ENCODE measurements at places on chromosomes 7 and 10.

- no peaks in the 10 kb centered on the region for H3K36me3 ChIP-seq
- DNase-seq: no peak
- no peak overlapping the region for H3K27ac ChIP-seq
- H3K27me3 ChIP-seq: peaks cover 17% of the 10 kb centered on the region
- H3K4me3 ChIP-seq: no peak overlapping the region
These were observed 42.8 kb upstream of the NUB1 start for GRCh38 chr7:151298765-151299164.

- no peaks in the 10 kb centered on the region for H3K27me3 ChIP-seq
- DNase-seq: no peak
- H3K36me3 ChIP-seq: no peaks in the 10 kb centered on the region
These were observed 33.0 kb upstream of the PLXNA4 start for GRCh38 chr7:132609222-132609621.

GRCh38 chr10:100730725-100731406 is 14.5 kb upstream of the PAX2 start:
- H3K27ac ChIP-seq: no peak overlapping the region
- H3K27me3 ChIP-seq: peaks cover 100% of the 10 kb centered on the region
- no peak overlapping the region for H3K4me3 ChIP-seq
- H3K4me1 ChIP-seq: peaks cover 17% of the 10 kb centered on the region
- H3K36me3 ChIP-seq: no peaks in the 10 kb centered on the region
- no peak for DNase-seq

GRCh38 chr10:78915190-78915518 is 153.6 kb upstream of the ZMIZ1 start:
- H3K4me1 ChIP-seq: no peaks in the 10 kb centered on the region
- no peak for DNase-seq
- H3K27ac ChIP-seq: no peak overlapping the region
- H3K4me3 ChIP-seq: no peak overlapping the region
- no peaks in the 10 kb centered on the region for H3K27me3 ChIP-seq

GRCh38 chr7:47326220-47326619 is 255.7 kb downstream of the TNS3 start:
- H3K4me1 ChIP-seq: peaks cover 49% of the 10 kb centered on the region
- DNase-seq: peak; percentile 23
- H3K36me3 ChIP-seq: peaks cover 74% of the 10 kb centered on the region
- no peaks in the 10 kb centered on the region for H3K27me3 ChIP-seq
- no peak overlapping the region for H3K4me3 ChIP-seq
- no peak overlapping the region for H3K27ac ChIP-seq

DNA sequence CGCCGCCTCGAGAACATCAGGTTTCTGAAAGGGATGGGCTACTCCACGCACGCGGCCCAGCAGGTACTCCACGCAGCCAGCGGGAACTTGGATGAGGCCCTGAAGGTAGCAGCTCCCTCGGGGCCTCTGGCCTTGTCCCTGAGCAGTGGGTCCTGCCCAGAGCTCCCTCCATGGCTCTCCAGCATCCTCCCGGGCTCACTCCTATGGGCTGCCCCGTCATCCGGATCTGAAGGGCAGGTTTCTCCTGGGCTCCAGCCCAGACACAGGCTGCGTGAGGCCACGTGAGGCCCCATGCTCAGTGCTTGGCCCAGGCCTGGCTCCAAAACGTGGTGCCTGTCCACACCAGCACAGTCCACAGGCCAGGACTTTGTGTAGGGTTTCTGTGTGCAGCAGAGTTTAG is 32.5 kb downstream of the NUB1 start:
- H3K4me1 ChIP-seq: no peaks in the 10 kb centered on the region
- DNase-seq: no peak
- H3K4me3 ChIP-seq: no peak overlapping the region
- H3K27ac ChIP-seq: no peak overlapping the region
- H3K27me3 ChIP-seq: no peaks in the 10 kb centered on the region

GRCh38 chr7:3200504-3200903 is 100.5 kb upstream of the SDK1 start:
- H3K4me3 ChIP-seq: no peak overlapping the region
- H3K36me3 ChIP-seq: no peaks in the 10 kb centered on the region
- DNase-seq: peak; percentile 57
- H3K4me1 ChIP-seq: peaks cover 2% of the 10 kb centered on the region

GRCh38 chr10:79056361-79056735 is 12.4 kb upstream of the ZMIZ1 start:
- no peak overlapping the region for H3K27ac ChIP-seq
- DNase-seq: no peak
- no peaks in the 10 kb centered on the region for H3K27me3 ChIP-seq
- no peak overlapping the region for H3K4me3 ChIP-seq

DNA sequence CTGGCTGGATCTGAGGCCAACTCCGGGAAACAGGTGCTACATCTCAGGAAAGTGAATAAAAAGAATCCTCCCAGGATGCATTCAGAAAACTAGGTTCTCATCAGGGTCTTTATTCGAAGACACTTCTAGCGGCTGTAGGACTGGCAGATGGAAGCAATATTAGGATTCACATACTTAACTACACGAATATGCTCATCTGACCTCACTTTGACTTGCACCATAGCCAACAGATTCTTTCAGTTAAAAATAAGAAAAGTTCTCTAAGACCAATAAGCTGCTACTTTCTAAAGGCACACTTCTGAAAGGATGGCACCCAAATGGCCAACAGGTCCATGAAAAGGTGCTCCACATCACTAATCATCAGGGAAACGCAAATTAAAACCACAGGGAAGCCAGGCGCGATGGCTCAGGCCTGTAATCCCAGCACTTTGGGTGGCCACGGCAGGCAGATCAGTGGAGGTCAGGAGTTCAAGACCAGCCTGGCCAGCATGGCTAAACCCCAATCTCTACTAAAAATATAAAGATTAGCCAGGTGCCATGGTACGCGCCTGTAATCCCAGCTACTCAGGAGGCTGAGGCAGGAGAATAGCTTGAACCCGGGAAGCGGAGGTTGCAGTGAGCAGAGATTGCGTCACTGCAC is 258.0 kb downstream of the ZMYND11 start:
- H3K27me3 ChIP-seq: no peaks in the 10 kb centered on the region
- H3K27ac ChIP-seq: no peak overlapping the region
- H3K4me3 ChIP-seq: no peak overlapping the region
- peaks cover 32% of the 10 kb centered on the region for H3K36me3 ChIP-seq

GRCh38 chr7:4957847-4958476 is 1.0 kb downstream of the MMD2 start:
- H3K4me1 ChIP-seq: no peaks in the 10 kb centered on the region
- no peak for DNase-seq
- no peak overlapping the region for H3K4me3 ChIP-seq
- no peaks in the 10 kb centered on the region for H3K36me3 ChIP-seq

GRCh38 chr10:67837541-67838314 is at the start of gene DNAJC12:
TSS of gene DNAJC12 (minus strand) at chr10:67838188. CDS start at chr10:67838011, 177 bp downstream.
- H3K36me3 ChIP-seq: no peaks in the 10 kb centered on the region
- no peak within 1 kb of the TSS for H3K4me3 ChIP-seq
- no peaks in the 10 kb centered on the region for H3K4me1 ChIP-seq
- DNase-seq: peak; percentile 3

DNA sequence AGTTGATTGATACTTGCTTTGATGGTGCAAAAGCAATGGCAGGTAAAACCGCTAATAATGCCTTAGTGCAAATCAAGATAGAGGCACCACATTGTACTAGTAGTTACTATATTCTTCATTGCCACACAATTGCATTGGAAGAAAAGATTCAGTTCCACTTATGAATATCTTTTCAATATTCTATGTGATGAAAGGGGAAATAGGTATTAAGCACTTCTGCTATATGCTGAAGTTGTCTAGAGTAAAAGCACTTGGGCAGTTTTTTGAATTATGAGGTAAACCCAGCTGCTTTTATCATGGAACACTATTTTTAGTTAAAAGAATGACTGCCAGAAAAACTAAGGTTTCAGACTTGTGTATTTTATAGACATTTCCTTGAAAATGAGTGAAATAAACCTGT is 15.5 kb downstream of the ENTPD7 start:
- no peaks in the 10 kb centered on the region for H3K27me3 ChIP-seq
- no peaks in the 10 kb centered on the region for H3K4me1 ChIP-seq
- no peak overlapping the region for H3K27ac ChIP-seq
- peaks cover 28% of the 10 kb centered on the region for H3K36me3 ChIP-seq
- DNase-seq: no peak
- H3K4me3 ChIP-seq: no peak overlapping the region

- H3K36me3 ChIP-seq: peaks cover 86% of the 10 kb centered on the region
- no peak for DNase-seq
These were observed 51.2 kb downstream of the ANLN start for GRCh38 chr7:36440880-36441279.

DNA sequence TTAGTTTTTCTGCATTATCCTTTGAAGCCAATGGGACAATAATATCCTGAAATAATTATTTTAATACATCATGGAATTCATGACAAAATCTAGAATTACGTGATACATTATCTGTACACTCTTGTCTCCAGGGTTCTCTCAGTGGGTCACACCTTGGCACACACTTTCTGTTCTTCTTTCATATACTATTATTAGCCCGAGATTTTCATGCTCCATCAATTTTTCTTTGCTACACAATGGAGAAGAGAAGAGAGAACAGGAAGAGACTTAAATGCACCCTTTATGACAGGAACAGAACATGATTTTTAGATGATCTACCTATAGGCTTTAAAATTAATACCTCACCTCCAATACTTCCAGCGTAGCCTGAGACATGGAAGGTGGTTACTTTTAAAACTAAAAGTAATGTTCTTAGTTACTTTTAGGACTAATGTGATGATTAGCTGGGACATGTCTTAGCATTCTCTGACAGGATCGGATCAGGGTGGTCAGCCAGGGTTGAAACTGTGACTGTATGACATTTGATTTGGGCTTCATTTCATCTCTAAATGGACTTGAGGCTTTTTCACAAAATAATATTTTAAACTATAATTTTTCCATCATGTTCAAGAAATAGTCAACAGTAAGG is 148.2 kb upstream of the WNT16 start:
- no peak for DNase-seq
- H3K4me1 ChIP-seq: peaks cover 6% of the 10 kb centered on the region
- no peak overlapping the region for H3K4me3 ChIP-seq
- no peak overlapping the region for H3K27ac ChIP-seq

- no peaks in the 10 kb centered on the region for H3K36me3 ChIP-seq
- peak overlapping the region; percentile 87 for H3K27ac ChIP-seq
- peaks cover 33% of the 10 kb centered on the region for H3K4me1 ChIP-seq
- no peak overlapping the region for H3K4me3 ChIP-seq
- H3K27me3 ChIP-seq: no peaks in the 10 kb centered on the region
These were observed 26.5 kb downstream of the MRC1 start for GRCh38 chr10:17835688-17836087.

DNA sequence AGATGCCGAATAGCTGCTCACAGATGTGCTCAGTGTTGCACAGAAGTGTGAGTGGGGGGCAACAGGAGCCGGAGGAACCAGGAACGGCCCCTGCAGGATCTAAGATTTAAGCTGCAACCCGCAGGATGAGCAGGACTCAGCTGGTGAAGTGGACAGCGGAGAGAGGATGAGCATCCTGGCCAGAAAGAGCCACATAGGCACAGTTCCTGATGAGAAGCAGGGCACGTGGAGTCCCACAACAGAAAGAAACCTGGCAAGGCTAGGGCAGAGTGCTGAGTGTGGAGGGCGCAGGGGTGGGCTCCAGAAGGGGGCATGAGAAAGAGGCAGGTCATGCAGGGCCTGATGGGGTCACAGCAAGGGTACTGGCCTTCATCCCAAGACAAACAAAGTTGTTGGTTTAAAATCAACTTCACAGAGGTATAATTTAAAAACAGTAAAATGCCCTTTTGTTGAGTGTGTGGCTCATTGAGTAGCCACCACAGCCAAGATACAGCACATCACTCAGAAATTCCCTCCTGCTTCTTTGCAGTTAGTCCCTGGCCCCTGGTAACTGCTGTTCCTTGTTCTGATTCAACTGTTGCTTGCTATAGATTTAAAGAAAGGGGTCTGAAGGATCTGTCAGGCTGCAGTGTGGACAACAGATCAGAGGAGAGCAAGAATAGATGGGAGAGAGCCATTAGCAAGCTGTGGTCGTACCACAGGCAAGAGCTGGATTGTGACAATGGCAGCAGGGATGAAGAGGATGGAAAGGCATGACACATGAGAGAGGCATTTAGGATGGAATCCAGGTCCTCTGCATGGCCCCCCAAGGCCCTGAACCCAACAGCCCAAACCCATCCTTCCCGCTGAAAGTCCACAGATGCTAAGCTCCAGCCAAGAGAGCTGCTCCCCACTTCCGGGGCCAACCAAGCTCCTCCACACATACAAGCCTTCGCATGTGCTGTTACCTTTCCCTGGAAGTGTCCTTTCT is 53.1 kb upstream of the OSBPL3 start:
- no peak for DNase-seq
- no peak overlapping the region for H3K4me3 ChIP-seq
- H3K4me1 ChIP-seq: peaks cover 21% of the 10 kb centered on the region
- no peak overlapping the region for H3K27ac ChIP-seq
- no peaks in the 10 kb centered on the region for H3K27me3 ChIP-seq

DNA sequence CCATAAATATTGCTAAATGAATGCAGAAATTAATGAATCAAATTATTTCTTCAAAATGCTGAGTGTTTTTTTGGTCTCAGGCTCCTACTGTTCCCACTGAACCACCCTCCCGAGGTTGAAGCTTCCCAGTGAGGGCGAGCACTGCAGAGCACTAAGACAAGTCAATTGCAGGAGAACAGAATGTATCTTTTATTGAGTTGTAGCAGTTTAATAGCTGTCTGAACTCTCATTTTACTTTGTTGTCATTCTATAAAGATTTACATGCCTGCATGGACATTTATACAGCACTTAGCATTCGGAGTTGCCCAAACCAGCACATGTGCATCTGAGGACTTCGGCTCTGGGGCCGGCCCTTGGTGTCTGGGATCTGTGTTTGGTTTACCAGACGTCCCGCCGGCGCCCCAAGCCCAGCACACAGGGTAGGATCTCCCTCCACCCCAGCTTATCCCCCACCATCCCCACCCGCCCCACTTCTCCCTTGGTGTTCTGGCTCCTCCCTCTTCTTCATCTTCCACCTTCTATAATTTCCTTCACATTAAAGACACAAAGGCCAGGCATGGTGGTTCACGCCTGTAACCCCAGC is 211.0 kb upstream of the SH2B2 start:
- H3K4me1 ChIP-seq: peaks cover 14% of the 10 kb centered on the region
- no peaks in the 10 kb centered on the region for H3K27me3 ChIP-seq
- H3K27ac ChIP-seq: no peak overlapping the region
- H3K36me3 ChIP-seq: peaks cover 17% of the 10 kb centered on the region
- H3K4me3 ChIP-seq: no peak overlapping the region
- no peak for DNase-seq

DNA sequence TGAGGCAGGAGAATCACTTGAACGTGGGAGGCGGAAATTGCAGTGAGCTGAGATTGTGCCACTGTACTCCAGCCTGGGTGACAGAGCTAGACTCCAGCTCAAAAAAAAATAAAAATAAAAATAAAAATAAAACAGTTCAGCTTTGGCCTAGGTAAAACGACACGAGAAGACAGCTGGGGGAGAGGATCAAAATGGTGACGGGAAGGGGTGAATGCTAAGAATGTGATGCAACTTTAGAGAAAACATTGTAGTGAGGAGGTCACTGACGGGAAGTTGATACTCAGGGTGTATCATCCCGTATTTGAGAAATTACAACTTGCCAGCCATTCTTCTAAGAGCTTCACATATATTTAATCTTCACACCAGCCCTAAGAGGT is 1.1 kb downstream of the NDST2 start:
- no peak overlapping the region for H3K27ac ChIP-seq
- H3K4me1 ChIP-seq: peaks cover 7% of the 10 kb centered on the region
- H3K27me3 ChIP-seq: no peaks in the 10 kb centered on the region
- no peak for DNase-seq
- peak overlapping the region; percentile 94 for H3K4me3 ChIP-seq

Measured in SJSA1 (cell line).